ENCODE measurements at places on chromosomes 6 and 20.
A peak's percentile ranks its signal among the peaks of the same experiment; 100 is the strongest.

DNA sequence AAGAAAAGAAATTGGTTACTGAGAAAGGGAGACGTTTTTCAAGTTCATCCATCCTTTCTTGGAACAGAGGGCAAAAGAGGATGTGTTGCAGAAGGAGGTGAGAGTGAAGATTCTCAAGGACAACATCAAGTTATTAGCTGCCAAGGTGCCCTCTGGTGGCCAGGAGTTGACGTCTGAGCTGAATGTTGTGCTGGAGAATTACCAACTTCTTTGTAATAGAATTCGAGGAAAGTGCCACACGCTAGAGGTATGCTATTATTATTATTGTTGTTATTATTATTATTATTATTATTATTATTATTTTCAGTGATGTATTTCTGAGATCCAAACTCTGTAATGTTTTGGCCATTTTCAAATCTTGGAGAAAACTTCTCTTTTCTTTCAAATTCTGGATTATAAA is 197.0 kb downstream of the UTRN start:
- DNase-seq, result peak; percentile 71

DNA sequence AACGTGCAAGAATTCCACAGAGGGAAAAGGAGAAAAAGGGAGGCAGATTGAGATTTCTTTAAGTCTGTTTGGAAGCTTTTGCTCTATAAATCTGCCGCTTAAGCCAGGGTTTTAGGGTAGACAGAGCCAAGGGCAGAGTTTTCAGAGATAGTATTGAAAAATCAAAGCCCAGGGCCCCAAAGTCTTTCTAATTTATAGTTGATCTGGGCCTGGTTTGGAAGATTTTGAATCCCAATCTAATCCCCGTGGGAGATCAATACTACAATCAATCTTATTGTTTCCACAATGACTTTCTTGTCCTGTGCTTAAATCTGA is 3.3 kb downstream of the BMP2 start:
- DNase-seq, result no peak

- DNase-seq, result peak; percentile 66
These were observed 92.0 kb downstream of the ATXN1 start for GRCh38 chr6:16669227-16669626.

DNA sequence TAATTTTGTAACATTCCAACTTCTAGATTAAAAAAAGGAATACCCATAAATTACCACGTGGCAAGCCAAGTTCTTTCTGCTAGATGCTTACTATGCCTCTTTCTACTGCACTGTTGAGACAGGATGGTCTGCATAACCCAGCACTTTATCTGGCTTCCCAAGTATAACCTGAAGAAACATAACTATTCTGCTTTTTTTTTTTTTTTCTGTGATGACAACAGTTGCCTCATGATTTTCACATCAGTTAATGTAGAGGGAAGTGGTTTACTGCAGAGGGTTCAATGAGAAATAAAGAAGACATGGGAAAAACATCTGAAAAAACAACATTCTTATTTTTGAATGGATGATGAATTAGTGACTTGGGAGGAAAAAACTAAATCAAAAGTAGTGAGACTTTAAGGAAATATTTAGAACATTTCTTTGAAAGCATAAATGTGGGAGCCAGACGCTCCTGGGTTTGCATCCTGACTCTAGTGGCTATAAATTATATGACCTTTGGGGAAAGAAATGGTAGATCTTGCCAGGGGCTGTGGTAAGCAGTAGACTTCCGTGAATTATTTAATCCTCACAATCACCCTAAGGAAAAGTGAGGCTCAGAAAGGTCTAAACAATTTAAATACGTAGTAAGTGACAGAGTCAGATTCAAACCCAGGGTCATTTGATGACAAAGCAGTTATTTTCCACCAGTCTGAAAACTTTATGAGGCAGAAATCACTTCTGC is 230.7 kb downstream of the PHACTR1 start:
- no peak for DNase-seq

DNA sequence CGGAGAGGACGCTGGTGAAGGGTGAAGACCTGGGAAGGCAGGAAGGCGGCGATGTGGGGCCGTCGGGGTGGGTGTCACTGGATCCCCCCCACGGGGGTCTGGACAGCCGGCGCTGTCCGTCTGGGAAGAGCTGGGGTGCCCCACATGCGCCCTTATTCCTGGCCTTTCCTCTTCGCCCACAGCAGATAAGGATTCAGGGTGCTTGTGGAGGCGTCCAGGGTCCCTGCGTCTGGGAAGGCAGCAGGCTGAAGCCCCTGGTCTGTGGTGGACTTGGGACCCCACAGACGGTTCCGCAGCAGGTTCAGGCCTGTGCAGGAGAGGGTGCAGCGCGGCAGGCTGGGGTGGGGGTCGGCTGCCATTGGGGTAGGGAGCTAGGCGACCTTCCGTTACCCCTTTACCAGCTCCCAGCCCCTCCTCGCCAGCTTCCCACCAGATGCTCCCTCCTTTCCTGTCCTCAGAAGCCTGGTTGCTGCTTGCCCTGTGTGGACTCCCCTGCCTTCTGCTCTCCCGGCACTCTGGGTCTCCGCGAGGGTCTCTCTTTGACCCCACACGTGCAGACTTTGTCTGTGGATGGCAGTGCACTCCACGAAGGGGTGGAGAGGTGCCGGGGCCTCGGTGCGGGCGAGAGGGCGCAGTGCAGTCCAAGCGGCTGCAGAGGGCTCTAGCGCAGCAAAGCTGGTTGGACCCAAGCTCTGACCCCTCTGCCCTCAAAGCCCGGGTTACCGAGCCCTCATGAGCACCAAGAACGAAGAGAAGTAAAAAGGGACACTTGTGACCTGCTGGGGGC is 2.1 kb upstream of the GATA5 start:
- DNase-seq, result no peak

- DNase-seq, result no peak
These were observed 130.7 kb downstream of the DLL1 start for GRCh38 chr6:170160031-170160627.

DNA sequence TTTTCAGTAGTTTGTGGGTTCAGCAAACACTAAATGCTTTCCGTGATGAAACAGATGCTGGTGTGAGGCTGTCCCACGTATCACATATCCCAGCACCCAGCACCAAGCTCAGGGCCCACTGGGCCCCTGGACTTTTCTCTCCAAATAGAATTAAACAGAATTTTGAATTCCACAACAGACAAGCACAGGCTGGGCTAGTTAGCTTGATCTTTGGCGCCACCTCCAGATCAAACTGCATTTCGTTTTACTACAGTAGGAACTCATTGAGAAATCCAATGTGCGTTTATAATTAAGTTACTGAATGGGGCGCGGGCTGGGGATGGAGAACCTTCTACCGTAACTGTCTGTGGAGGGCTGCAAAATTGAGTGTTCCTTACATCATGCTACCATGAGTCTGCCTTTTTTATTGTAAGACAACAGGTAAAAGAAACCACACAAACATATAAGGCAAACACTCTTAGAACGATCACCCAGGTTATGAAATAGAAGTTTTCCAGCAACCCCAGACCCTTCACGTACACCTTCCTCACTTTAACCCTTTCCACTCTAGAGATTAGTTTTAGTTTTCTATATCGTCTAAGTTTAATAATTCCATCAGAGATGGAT is 107.8 kb downstream of the ZFP64 start:
- DNase-seq, result no peak

DNA sequence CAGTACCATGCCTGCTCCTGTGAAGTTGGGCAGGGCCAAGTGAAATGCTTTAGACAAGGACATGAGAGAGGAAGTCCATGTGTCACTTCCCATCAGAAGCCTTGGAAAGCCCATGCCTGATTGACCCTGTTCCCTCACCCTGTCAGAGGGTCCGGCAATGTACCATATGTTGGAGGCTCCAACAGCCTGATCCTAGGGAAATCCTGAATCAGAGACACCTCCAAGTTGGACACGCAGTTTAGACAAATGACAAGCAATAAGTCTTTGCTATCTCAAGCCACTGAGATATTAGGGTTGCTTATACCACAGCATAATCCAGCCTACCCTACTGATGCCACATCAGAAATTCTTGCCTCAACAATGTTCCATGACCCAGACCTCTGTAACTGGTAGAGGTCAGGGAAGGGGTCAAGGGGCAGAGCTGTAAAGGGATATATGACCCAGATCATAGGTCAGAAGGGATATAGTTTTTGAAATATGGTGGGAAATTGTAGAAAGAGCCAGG is 174.8 kb downstream of the HACE1 start:
- DNase-seq, result no peak

GRCh38 chr6:71582820-71583219 is 294.2 kb downstream of the OGFRL1 start:
- DNase-seq, result no peak

GRCh38 chr20:3189561-3190131 is 14.8 kb downstream of the DDRGK1 start:
- no peak for DNase-seq

GRCh38 chr6:158481690-158482473 is 78.0 kb upstream of the TMEM181 start:
- no peak for DNase-seq

DNA sequence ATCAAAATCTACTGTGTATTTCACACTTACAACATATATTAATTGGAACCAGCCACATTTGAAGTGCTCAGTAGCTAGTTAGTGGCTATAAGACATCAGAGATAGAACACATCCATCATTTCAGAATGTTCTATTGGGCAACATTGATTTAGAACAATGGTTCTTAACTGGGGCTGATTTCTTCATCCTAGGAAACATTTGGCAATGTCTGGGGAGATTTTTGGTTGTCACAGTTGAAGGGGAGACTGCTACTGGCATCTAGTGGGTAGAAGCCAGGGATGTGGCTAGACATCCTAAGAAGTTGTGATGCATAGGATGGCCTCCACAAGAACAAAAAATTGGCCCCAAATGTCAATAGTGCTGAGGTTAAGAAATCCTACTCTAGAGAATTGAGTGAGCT is 132.5 kb downstream of the OLIG3 start:
- no peak for DNase-seq

- no peak for DNase-seq
These were observed 233.1 kb upstream of the ZNF217 start for GRCh38 chr20:53826597-53827291.

- no peak for DNase-seq
These were observed 35.0 kb upstream of the TENT5A start for GRCh38 chr6:81787313-81788068.

- no peak for DNase-seq
These were observed 3.0 kb downstream of the CDH4 start for GRCh38 chr20:61254881-61255626.

GRCh38 chr20:10427060-10427692 is 6.8 kb downstream of the MKKS start:
- peak; percentile 31 for DNase-seq

DNA sequence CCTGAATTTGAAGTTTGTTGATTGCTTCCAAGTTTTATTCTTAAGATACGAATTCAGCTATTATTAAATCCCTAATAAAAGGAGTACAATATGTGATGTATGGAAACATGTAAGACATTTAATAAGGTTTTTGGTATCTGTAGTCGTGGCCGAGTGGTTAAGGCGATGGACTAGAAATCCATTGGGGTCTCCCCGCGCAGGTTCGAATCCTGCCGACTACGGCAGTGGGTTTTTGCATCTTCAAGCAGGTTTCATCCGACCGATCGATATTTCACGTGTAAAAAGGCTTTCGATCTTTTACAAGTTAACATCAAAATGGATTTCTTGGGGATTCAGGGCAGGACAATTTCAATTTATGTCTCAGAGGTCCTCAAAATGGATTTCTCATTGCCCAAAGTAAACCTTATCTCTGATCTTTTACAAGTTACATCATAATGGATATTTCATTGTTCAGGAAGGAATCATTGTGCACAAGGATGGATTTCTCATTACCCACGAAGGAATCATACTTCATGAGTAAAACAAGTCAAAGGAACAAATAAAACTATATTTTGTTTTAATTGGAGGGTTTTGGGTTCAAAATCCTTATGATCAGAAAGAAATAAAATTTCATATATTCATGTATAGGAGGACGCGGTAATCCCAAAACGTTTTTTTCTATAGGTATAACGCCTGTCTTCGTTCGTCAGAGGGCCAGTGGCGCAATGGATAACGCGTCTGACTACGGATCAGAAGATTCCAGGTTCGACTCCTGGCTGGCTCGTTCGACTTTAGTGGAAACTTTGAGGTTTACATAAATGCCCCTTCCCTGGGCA is 37.3 kb upstream of the BTN3A2 start:
- DNase-seq, result peak; percentile 45

- DNase-seq, result no peak
These were observed 4.7 kb upstream of the LY86 start for GRCh38 chr6:6583836-6584235.

- DNase-seq, result no peak
These were observed 71.8 kb upstream of the PHACTR2 start for GRCh38 chr6:143605906-143606521.

- DNase-seq, result no peak
These were observed 170.9 kb downstream of the TTLL2 start for GRCh38 chr6:167495506-167496401.

- no peak for DNase-seq
These were observed 35.6 kb downstream of the RIOK1 start for GRCh38 chr6:7424967-7425807.

DNA sequence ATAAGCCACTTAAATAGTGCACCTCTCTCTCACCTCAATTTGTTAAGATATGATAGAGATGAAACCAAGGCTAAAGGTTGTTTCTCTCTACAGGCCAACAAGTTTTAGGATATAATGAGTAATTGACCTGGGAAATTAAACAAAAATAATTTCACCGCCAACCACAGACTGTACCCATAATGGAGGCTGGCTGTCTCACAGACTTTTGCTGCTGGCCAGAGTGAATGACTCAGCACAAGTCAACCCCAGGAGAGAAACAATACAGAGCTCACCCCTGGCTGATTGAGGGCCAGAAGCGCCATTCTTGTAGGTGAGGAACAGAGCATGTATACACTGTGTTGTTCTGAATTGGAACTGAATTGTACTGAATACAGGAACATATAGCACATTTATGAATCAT is 99.9 kb downstream of the CAP2 start:
- no peak for DNase-seq

- no peak for DNase-seq
These were observed 13.7 kb upstream of the UBE2V1 start for GRCh38 chr20:50126662-50127061.

DNA sequence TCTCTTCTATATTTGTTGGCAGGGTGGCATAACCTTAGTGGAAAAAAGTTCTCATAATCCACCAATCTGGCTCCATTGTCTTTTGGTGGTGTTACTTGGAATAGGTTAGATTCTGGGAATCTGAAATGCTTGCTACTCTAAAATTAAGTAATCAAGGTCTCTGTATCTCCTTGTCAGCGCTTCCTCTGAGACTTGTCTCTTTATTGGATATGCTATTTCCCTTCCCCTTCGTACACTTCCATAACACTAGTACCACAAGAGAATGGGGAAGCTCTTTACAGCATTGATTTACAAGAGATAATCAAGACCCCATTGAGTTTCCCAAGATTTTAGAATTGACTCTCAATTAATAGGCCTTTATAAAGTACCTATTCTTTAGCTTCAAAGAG is 280.2 kb downstream of the ADGB start:
- DNase-seq, result no peak

GRCh38 chr6:159877256-159877808 is 13.5 kb upstream of the MAS1 start:
- no peak for DNase-seq

- no peak for DNase-seq
These were observed 55.0 kb downstream of the SCML4 start for GRCh38 chr6:107769053-107769658.

DNA sequence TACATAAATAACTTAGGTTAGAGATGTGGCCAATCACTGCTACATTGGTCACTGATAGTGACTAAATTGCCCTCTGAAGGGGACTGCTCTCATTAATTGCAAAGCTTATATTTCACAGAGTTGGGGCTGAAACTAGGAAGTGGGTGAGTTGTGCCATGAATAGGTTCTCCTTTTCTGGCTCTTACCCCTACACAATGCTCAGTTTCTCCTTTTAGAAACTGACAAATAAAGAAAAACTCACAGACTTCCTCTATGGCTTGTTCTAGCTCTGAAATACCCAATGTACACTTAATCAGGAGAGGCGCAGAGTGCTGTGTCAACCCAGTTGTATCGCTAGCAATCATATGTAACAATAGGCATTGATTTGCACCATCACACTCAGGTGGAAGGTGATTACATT is 41.2 kb upstream of the PROKR2 start:
- DNase-seq, result no peak

Data from CD4-positive, alpha-beta T cell treated with Interleukin-6 at 100 ng/mL for 8 hours (primary cell).